RCC 7860 (cell line): ENCODE measurements at places on chromosomes 7 and 10.

DNA sequence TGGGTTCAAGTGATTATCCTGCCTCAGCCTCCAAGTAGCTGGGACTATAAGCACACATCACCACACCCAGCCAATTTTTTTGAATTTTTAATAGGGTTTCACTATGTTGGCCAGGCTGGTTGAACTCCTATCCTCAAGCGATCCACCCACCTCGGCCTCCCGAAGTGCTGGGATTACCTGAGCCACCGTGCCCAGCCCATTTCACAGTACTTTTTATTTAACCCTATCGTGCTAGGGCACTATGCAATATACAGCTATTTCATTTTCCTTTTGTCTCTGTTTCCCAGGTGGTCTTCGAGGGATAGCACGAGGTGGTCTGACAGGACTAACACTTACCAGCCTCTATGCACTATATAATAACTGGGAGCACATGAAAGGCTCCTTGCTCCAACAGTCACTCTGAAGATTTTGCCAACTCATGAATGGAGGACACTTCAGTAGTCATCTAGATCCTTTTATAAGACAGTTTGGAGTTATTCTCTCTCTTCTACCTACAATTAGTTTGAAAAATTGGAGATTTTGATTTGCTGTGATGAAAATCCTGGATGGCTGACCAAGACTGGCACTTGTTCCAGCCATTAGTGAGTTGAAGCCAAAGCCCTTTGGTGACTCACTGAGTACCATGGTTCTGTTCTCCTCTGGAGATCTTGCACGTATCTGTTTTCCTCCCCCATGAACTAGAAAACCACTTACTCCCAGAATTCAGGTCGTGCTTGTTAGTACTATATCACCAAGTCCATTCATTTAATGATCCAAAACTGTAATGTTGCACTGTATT, 27.3 kb downstream of the NCOA4 start:
- peak; percentile 33 for DNase-seq

GRCh38 chr7:89023206-89023605, 227.7 kb upstream of the TEX47 start:
- DNase-seq: no peak

- no peak for DNase-seq
Measured at GRCh38 chr7:128398841-128399135, 11.0 kb downstream of the IMPDH1 start.

GRCh38 chr10:91460681-91461080, 50.5 kb downstream of the HECTD2 start:
- DNase-seq: no peak

- DNase-seq: no peak
Measured at GRCh38 chr7:7862393-7862792, 106.2 kb upstream of the GLCCI1 start.

DNA sequence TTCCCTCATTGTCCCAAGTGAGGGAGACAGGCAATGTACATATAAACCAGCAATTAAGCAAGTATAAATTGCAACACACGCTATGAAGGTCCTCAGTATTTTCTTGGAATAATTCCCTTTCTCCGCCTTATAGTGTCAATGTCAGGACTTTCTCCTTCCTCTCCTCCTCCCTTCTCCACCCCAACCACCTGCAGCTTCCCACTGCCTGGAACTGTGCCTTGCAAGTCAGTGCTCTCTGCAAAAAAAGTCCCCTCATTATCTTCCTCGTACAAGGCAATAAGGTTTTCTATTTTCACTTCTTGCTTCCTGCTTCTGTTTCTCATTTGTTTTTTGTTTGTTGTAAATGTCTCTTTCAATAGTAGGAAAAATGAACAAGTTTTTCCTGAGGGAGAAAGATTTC, 111.7 kb downstream of the GPR26 start:
- no peak for DNase-seq

DNA sequence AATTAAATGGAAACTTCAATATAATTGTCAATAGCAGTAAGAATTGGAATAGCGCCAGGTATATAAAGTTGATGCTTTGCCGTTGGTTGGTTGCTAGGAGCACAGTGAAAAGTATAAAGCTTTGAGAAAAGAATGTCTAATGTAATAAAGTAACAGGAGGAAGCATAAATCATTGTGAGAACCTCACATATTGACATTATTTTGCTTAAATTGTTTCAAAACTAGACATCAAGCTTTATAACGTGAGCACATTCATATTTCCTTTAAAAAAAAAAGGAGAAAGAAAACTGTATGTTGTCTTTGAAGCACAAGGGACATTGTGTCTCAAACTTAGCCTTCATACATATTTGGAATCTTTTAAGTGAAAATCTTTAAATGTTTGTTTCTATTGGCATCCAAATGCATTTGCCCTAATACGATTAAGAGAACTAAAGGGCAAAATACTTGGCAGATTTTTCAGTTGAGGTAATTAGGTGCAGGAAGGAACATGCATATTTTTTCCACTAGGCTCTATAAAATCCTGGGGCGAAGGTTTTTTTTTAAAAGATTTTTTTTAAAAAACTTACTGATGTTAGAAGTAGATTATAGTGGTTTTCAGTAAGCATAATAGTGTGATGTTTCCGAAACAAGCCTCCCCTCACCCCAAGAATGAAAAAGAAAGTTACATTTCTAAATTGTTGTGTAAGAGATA, 92.4 kb downstream of the ARID5B start:
- no peak for DNase-seq
